ENCODE measurements at places on chromosomes 1 and 21.

GRCh38 chr1:77036560-77036959 lies 169.3 kb downstream of the ST6GALNAC5 start:
- H3K36me3 ChIP-seq: no peaks in the 10 kb centered on the region
- no peaks in the 10 kb centered on the region for H3K4me1 ChIP-seq
- peak; percentile 30 for DNase-seq
- H3K27me3 ChIP-seq: no peaks in the 10 kb centered on the region
- H3K27ac ChIP-seq: no peak overlapping the region

GRCh38 chr1:34013958-34014737 lies 150.3 kb downstream of the HMGB4 start:
- no peaks in the 10 kb centered on the region for H3K4me1 ChIP-seq
- DNase-seq: peak; percentile 58
- H3K36me3 ChIP-seq: no peaks in the 10 kb centered on the region
- no peaks in the 10 kb centered on the region for H3K27me3 ChIP-seq
- no peak overlapping the region for H3K4me3 ChIP-seq
- no peak overlapping the region for H3K27ac ChIP-seq

DNA sequence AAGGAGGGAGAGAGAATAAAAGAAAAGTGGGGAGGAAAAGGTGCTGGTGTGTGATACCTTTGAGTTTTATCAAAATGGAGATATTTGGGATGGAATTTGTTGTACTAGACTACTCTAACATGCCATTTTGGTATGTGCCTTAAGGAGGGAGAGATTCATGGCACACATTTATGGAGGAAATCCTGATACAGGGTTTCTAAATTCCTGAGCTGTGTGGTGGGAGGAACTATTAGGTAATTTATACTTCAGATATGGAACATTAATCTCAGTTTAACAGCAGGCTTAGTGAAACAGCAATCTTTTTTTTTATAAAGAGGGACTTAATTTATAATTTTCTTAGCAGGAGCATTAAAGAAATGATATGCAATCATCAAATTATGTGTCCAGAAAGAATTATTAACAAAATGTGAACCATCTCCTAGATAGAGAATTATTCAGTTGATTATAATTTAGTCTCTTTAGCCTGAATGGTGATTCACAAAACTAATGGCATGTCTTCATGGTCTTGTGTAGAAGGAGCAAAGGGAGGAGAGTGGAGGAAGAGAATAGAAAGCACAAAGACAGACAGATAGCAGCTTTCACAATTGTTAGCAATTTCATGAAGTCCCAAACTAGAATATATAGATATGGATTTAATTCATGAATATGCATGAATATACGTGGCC lies 301.6 kb downstream of the HLX start:
- no peaks in the 10 kb centered on the region for H3K36me3 ChIP-seq
- H3K27ac ChIP-seq: no peak overlapping the region
- no peak overlapping the region for H3K4me3 ChIP-seq
- H3K27me3 ChIP-seq: no peaks in the 10 kb centered on the region
- H3K4me1 ChIP-seq: no peaks in the 10 kb centered on the region
- no peak for DNase-seq

- no peak for DNase-seq
- H3K4me1 ChIP-seq: no peaks in the 10 kb centered on the region
- H3K27me3 ChIP-seq: no peaks in the 10 kb centered on the region
- H3K4me3 ChIP-seq: no peak overlapping the region
- H3K27ac ChIP-seq: no peak overlapping the region
- no peaks in the 10 kb centered on the region for H3K36me3 ChIP-seq
Observed at GRCh38 chr1:158793604-158794003, 12.6 kb upstream of the OR6N2 start.

GRCh38 chr1:245166471-245166885 lies 11.7 kb downstream of the KIF26B start:
- H3K27ac ChIP-seq: no peak overlapping the region
- H3K27me3 ChIP-seq: no peaks in the 10 kb centered on the region
- no peak for DNase-seq
- no peak overlapping the region for H3K4me3 ChIP-seq
- H3K36me3 ChIP-seq: no peaks in the 10 kb centered on the region
- no peaks in the 10 kb centered on the region for H3K4me1 ChIP-seq

GRCh38 chr1:159067699-159068621 lies 8.6 kb downstream of the AIM2 start:
- no peak overlapping the region for H3K27ac ChIP-seq
- no peak overlapping the region for H3K4me3 ChIP-seq
- no peaks in the 10 kb centered on the region for H3K27me3 ChIP-seq

GRCh38 chr1:181765451-181766026 lies 282.2 kb downstream of the CACNA1E start:
- H3K4me1 ChIP-seq: no peaks in the 10 kb centered on the region
- H3K27ac ChIP-seq: no peak overlapping the region
- no peaks in the 10 kb centered on the region for H3K27me3 ChIP-seq
- no peak overlapping the region for H3K4me3 ChIP-seq
- no peak for DNase-seq
- H3K36me3 ChIP-seq: no peaks in the 10 kb centered on the region

DNA sequence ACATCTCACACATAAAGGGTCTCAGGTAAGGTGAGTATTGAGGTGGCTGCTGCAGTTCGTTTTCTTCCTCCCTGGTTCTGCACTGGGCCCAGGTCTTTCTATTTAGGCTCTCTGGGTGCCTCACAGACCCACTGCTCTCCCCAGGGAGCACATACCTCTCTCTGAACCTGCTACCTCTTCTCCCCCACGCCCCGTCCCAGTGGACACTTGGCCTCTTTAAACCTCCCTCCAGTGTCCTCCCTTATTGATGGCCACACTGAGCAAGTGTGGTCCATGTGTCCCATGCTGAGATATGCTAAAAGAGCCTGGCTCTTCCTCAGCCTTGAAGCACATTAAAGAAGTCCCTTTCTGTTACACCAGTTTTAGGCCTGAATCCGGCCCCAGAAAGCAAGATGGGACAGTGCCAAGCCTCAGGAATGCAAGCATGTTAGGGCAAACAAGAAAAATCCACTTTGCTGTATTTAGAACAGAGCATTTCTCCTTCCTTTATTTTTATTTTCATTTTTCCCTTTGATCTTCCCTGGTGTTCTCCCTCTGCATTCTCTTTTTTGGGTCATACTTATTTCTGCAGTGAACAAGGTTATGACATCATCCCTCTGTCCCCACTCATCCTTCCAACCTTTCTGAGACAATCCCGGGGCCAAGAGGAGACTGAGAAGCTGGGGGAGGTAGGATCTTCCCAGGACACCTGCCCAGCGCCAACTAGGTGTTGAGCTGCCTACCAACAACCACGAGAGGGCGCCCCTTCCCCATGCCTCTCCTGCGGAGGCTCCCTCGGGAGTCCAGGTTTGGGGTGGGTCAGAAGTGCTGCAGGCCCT lies 5.0 kb upstream of the CHI3L2 start:
- H3K4me1 ChIP-seq: peaks cover 15% of the 10 kb centered on the region
- no peak overlapping the region for H3K4me3 ChIP-seq

All from testis (tissue), 5 donors.